ENCODE measurements at places on chromosomes 16 and 17. TPM values are rescaled to one million over a fixed set of nuclear protein-coding genes. Genes with fewer than 3 reads are reported as not detected.

The IL21R gene
- 3.9 TPM for total RNA-seq

The GNAO1 gene
- 0.34 TPM for total RNA-seq

The HBA2 gene
- total RNA-seq = not detected

The MMP15 gene
- 8.1 TPM for total RNA-seq

The FNDC8 gene
- total RNA-seq = not detected

The CCT6B gene
- 2.9 TPM for total RNA-seq

The EXOC3L1 gene
- 0.12 TPM for total RNA-seq

The MPP3 gene
- total RNA-seq = 4.3 TPM

The TMEM95 gene
- not detected for total RNA-seq

The NPB gene
- total RNA-seq = 1.1 TPM

The BRICD5 gene
- 0.09 TPM for total RNA-seq

The MT1G gene
- 0.70 TPM for total RNA-seq

The ZNF771 gene
- 31.0 TPM for total RNA-seq

The KRT34 gene
- not detected for total RNA-seq

The CHST5 gene
- not detected for total RNA-seq

The ATAD5 gene
- total RNA-seq = 0.68 TPM

The ACSM2A gene
- not detected for total RNA-seq

The MARVELD3 gene
- not detected for total RNA-seq

The CHD9NB gene
- 1.1 TPM for total RNA-seq

The WFDC1 gene
- total RNA-seq = 2.5 TPM

The ALOXE3 gene
- not detected for total RNA-seq

All from pericardium fibroblast (primary cell).